ENCODE measurements at places on chromosomes 5 and 9.
A peak's percentile ranks its signal among the peaks of the same experiment; 100 is the strongest.

- no peak for DNase-seq
- peaks cover 11% of the 10 kb centered on the region for H3K36me3 ChIP-seq
- H3K4me1 ChIP-seq, result no peaks in the 10 kb centered on the region
- no peaks in the 10 kb centered on the region for H3K27me3 ChIP-seq
- H3K4me3 ChIP-seq, result no peak overlapping the region
- H3K27ac ChIP-seq, result no peak overlapping the region
Observed at GRCh38 chr5:100877274-100877673, 25.8 kb downstream of the ST8SIA4 start.

GRCh38 chr5:158841481-158842276, 258.0 kb downstream of the EBF1 start:
- H3K4me3 ChIP-seq, result no peak overlapping the region
- peaks cover 36% of the 10 kb centered on the region for H3K4me1 ChIP-seq
- H3K36me3 ChIP-seq, result no peaks in the 10 kb centered on the region

GRCh38 chr5:149264439-149265067, 7.1 kb upstream of the AFAP1L1 start:
- no peak for DNase-seq
- no peak overlapping the region for H3K4me3 ChIP-seq
- H3K36me3 ChIP-seq, result no peaks in the 10 kb centered on the region
- H3K27ac ChIP-seq, result no peak overlapping the region
- peaks cover 34% of the 10 kb centered on the region for H3K4me1 ChIP-seq

DNA sequence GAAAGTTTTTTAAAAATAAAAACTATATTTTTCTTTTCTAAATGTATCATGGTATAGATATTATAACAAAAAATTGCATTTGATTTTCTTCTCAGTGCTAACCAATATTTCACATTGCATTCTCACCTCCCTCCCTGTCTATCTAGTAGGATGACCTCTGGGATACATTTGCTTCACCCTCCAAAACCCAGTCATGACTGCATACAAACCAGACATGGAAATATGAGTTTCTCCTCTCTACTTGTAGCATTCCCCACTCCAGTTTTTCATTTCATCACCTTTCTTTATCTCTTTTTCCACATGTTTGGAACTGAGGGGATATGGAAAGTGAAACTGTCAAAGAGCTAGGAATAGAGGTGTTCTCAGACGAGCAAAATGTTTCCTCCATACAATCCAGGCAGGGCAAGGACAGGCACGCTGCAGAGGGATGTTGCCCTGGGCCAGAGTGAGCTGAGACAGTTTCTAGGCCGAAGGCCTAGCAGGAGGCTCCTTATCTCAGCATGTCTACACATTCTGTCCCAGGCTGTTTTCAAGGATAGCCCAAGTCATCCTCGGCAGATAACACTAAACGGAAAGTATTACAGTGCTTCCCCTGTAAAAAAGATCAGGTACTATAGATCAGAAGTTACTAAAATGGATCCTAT, 46.7 kb downstream of the MEF2C start:
- H3K4me1 ChIP-seq, result peaks cover 96% of the 10 kb centered on the region
- H3K4me3 ChIP-seq, result peak overlapping the region; percentile 25
- no peaks in the 10 kb centered on the region for H3K27me3 ChIP-seq
- no peaks in the 10 kb centered on the region for H3K36me3 ChIP-seq

- no peak overlapping the region for H3K4me3 ChIP-seq
- H3K36me3 ChIP-seq, result no peaks in the 10 kb centered on the region
- H3K27ac ChIP-seq, result no peak overlapping the region
- no peaks in the 10 kb centered on the region for H3K27me3 ChIP-seq
- DNase-seq, result no peak
- no peaks in the 10 kb centered on the region for H3K4me1 ChIP-seq
Observed at GRCh38 chr5:115487756-115488155, 56.8 kb downstream of the FEM1C start.

DNA sequence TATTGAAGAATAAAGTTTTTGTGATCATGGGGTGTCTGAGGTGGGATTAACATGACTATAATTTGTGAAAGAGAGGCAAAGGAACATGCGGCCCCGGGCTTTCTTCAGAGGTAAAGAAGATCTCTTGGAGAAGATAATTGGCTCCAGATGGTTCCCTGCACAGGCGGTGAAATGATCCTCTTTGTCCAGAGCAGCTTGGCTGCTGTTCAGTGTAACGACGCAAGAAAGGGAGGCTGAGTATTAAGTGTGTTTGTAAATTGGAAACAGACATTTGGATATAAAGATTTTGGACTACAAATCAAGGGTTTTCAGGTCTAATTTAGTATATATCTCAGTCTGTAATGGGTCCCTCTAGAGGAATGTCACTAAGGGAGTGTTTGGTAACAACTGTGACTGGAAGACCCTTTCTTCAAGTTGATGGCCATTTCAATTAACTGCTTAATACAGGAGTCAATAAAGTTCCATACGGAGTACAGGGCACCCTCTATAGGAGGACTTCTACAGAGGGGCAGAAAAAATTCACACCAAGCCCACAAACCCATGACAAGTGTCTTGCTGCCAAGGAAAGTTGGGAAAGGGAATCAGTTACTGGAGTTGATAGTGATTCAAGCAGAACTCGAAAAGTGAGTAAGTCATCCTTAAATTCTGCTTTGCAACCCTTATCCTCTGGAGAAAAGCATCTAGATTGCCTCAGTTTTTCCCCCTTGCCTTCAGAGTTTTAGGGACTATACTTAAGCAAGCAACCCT, 4.1 kb downstream of the EQTN start:
- no peaks in the 10 kb centered on the region for H3K4me1 ChIP-seq
- DNase-seq, result no peak
- no peaks in the 10 kb centered on the region for H3K36me3 ChIP-seq
- H3K4me3 ChIP-seq, result no peak overlapping the region

DNA sequence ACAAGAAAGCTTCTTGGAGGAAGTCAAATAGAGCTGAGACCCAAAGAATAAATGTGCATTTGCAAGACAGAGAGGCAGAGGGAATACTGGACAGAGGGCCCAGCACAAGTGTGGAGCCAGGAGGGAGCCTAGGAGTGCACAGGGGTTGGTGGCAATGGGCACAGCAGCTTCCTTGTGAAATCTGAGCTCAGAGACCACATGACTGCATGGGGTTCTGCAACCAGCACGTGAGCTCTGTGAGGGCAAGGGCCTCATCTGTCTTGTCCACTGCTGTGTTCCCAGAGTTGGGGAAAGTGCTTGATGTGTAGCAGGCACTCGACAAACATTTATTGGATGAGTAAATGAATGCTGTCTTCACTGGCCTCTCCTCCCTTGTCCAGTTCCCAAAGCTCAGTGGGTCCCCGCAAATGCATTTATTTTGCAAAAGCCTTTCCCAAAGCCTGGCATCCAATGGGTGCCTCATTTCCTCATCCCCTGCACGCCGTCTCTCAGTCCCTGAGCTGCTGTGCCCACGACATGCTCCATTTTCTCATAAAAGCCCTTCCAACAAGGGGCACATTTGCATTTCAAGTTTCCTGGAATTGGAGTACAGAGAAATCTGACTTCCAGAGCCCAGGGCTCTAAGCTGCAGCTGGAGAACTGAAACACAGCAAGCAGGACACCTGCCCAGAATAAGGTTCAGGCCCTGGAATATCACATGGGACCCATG, 58.5 kb downstream of the KCNIP1 start:
- no peak overlapping the region for H3K27ac ChIP-seq
- no peaks in the 10 kb centered on the region for H3K4me1 ChIP-seq
- H3K4me3 ChIP-seq, result no peak overlapping the region
- no peak for DNase-seq
- H3K36me3 ChIP-seq, result no peaks in the 10 kb centered on the region

DNA sequence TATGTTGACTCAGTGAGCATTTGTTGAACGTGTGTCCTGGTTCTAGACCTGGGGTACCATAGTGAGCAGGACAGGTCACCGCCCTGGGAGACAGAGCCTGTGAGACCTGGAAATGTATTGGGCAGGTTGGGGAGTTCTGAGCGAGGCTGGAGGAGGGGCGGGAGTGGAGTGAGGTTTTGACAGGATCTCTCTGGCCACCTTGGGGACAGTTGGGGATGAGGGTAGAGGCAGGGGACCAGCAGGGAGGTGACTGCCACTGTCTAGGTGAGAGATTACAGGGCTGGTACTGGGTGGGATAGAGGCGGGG, 7.4 kb downstream of the WNK2 start:
- peaks cover 35% of the 10 kb centered on the region for H3K4me1 ChIP-seq
- no peak overlapping the region for H3K27ac ChIP-seq
- no peak for DNase-seq

GRCh38 chr5:140324617-140325241, 21.7 kb downstream of the HBEGF start:
- DNase-seq, result no peak
- H3K36me3 ChIP-seq, result no peaks in the 10 kb centered on the region
- H3K27me3 ChIP-seq, result no peaks in the 10 kb centered on the region

DNA sequence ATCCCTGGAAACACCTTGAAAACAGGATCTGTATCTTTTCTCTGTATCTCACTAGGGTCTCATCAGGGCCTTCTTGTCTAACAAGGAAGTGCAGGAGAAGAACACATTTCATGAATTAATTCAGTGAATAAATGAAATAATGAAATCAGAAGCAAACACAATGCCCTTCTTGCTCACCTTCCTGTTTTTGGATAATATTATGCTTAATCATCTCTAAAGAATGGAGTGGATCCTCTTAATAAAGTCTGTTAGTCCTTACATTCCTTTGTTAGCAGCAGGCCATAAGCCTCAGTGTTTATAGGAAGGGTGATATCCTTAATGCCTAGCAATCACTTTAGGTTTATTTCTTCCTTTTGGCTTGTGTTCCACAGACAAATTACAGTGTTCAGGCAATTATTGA, 837.1 kb upstream of the SEMA6A start:
- H3K4me1 ChIP-seq, result no peaks in the 10 kb centered on the region
- H3K36me3 ChIP-seq, result no peaks in the 10 kb centered on the region
- no peaks in the 10 kb centered on the region for H3K27me3 ChIP-seq

GRCh38 chr9:76530458-76531110, 71.6 kb downstream of the GCNT1 start:
- H3K27me3 ChIP-seq, result no peaks in the 10 kb centered on the region
- peak overlapping the region; percentile 31 for H3K27ac ChIP-seq
- DNase-seq, result no peak

GRCh38 chr5:10562201-10563109, 1.4 kb upstream of the ANKRD33B start:
- H3K4me3 ChIP-seq, result no peak overlapping the region
- H3K27me3 ChIP-seq, result no peaks in the 10 kb centered on the region
- no peak for DNase-seq
- H3K36me3 ChIP-seq, result no peaks in the 10 kb centered on the region
- H3K4me1 ChIP-seq, result peaks cover 37% of the 10 kb centered on the region

DNA sequence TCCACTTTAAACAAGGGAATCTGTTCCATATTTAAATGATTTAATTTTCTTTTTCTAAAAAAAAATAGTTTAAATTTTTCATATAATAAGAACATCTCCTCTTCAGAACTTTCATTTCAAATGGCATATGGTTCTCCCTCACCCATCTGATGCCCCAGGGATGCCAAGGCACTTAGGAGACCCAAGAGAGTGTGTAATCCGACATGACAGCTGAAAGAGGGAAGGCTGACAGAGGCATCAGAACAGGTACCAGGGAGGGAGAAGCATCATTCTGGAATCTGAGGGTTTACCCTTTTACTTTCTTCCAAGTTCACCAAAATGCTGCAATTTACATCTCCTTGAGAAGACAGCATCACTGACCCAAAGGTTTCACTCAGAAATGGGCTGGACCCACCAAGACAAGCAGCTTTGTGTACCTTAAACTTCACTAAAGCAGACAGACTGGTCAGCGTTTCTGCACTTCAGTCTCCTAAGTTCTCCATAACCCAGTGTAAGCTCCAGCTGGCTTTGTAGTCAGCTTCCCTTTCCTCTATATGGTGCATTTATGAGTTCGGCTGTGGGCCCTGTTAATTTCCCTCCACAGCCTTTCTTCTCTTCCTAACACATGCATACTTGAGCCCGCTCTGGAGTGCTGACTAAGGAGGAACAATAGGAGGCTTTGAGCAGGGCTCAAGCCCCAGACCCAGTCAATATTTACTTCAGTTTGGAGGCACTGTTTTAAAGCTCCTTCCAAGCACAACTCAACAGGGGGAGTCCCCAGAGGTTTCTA, 17.7 kb downstream of the EFNA5 start:
- DNase-seq, result no peak
- peaks cover 15% of the 10 kb centered on the region for H3K4me1 ChIP-seq
- no peak overlapping the region for H3K27ac ChIP-seq
- no peak overlapping the region for H3K4me3 ChIP-seq

DNA sequence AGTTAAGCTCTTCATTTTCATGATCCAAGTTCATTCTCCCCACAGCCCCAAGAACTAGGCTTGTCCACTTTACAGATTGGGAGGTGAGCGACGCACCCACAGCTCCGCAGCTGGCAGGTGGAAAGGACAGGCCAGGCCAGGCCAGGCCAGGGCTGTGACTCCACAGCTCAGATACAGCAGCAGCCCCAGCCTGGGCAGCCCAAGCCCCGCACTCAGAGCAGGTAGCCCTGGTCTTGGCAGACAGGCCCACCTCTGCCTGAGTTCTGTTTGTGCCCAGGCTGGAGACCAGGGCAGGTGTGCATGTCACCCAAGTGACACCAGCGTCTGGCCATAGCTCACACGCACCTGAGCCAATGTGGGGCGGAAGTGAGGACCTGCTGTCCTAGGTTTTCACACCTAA, 124.7 kb downstream of the WNK2 start:
- peaks cover 20% of the 10 kb centered on the region for H3K4me1 ChIP-seq
- H3K27ac ChIP-seq, result no peak overlapping the region
- no peaks in the 10 kb centered on the region for H3K27me3 ChIP-seq
- H3K4me3 ChIP-seq, result no peak overlapping the region

DNA sequence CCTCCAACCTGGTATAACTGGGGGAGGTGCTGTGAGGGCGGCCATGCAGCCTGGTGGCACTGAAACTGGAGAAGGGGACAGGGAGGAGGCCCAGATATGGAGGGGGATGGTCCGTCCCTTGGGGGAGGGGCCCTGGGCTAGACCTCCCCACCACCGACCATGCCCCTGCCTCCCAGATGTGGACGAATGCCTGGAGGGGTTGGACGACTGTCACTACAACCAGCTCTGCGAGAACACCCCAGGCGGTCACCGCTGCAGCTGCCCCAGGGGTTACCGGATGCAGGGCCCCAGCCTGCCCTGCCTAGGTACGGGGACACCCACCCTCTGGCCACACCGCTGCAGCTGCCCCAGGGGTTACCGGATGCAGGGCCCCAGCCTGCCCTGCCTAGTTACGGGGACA, 15.4 kb upstream of the ASS1 start:
- H3K4me1 ChIP-seq, result peaks cover 31% of the 10 kb centered on the region
- no peaks in the 10 kb centered on the region for H3K36me3 ChIP-seq
- no peak for DNase-seq
- H3K27me3 ChIP-seq, result peaks cover 18% of the 10 kb centered on the region

GRCh38 chr5:110768138-110768860, 29.5 kb downstream of the SLC25A46 start:
- no peaks in the 10 kb centered on the region for H3K36me3 ChIP-seq
- H3K27ac ChIP-seq, result no peak overlapping the region
- H3K4me1 ChIP-seq, result no peaks in the 10 kb centered on the region
- no peaks in the 10 kb centered on the region for H3K27me3 ChIP-seq
- H3K4me3 ChIP-seq, result no peak overlapping the region

- H3K4me1 ChIP-seq, result no peaks in the 10 kb centered on the region
- peak; percentile 23 for DNase-seq
- H3K36me3 ChIP-seq, result peaks cover 5% of the 10 kb centered on the region
- H3K27me3 ChIP-seq, result no peaks in the 10 kb centered on the region
- no peak overlapping the region for H3K27ac ChIP-seq
Observed at GRCh38 chr5:56900858-56901578, 8.4 kb upstream of the SETD9 start.

All from heart right ventricle (tissue), 16 donors.